ENCODE measurements at places on chromosomes 12 and 14.

DNA sequence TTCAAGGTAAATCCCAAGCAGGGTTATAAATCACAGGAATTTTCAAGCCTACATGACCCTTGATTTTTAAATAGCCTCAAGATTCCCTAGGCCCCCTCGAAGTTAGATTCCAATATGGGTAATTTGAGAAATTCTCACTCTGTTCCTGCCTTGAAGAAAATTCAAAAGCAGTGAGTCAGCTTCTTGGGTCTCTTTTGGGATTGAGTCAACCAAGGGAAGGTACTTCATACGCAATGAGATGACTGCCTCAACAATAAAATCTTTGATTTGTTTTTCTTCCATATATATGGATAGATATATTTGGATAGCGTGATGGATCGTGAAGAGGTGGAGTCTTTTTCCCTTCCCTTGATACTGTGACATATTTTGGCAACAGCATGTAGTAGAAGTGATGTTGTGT lies 180.4 kb upstream of the ATP2B1 start:
- peak; percentile 24 for DNase-seq

- no peak for DNase-seq
Measured at GRCh38 chr12:129366656-129367055, 513.4 kb downstream of the GLT1D1 start.

DNA sequence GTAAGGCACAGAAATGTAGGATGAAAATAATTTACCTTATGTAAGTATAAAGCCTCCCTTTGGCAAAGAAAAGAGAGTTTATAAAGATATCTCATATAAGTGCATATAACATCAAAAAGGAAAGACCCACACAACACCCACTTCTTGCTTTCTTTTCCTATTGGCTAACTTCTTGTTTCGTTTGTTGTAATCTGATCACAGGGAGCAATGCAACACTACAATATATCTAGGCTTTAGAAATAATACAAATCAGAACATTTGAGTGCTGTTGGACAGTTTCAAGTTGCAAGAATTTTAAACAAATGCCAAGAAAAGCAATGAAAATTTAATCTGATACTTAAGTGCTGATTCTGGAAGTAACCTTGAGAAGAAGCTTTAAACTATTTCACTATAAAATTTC lies 1.3 kb downstream of the FGD6 start:
- no peak for DNase-seq

DNA sequence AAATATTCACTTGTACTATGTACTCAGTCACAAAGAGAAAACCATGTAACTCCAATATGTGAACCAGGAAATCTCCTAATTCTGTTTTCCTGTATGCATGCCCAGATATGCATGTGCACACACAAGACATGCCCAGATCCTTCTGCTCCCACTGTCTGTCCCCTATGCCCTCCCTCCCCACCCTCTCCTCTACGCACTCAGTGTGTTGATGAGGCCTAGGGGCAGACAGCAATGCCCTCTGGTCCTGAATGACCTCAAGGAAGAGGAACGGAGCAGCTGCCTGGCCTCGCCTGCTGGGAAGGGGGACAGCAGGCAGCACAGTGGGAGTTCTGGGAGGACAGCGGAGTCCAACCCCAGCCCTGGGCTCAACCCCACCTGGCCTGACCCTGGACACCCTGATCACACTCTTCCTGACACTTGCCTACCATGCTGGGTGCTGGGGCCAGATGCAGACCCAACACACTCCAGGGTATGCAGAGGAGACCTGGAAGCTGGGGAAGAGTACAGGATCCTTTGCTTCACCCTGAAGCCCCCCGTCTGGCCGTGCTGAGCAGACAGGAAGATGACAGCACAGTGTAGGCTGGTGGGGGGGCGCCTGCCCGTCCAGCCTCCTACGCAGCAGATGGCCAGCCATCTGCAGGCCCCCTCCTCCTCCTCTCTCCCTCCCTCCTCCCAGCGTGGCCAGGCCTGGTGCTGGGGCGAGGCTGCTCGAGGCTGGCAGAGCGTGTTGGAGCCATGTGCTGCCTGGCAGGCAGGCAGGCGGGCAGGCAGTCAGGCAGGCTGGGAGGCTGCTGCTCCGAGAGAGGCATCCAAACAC lies 106.6 kb upstream of the NCOR2 start:
- DNase-seq, result no peak

DNA sequence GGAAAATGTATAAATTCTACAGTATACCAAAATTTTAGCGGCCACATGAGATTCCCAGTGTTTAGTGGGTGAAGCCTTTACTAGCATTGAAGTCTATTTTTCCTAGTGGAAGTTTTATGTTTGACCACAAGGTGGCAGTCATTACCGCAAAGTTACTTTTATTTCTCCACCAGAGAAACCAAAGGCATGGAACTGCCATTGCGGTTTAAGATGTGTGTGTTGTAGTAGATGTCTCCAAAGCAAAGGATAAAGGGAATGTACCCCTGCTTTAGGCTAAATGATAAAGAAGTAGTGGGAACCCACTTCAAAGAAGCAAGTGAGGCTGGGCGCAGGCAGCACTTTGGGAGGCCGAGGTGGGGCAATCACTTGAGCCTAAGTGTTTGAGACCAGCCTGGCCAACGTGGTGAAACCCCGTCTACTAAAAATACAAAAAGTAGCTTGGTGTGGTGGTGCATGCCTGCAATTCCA lies 140.5 kb downstream of the PRKCH start:
- peak; percentile 98 for DNase-seq

DNA sequence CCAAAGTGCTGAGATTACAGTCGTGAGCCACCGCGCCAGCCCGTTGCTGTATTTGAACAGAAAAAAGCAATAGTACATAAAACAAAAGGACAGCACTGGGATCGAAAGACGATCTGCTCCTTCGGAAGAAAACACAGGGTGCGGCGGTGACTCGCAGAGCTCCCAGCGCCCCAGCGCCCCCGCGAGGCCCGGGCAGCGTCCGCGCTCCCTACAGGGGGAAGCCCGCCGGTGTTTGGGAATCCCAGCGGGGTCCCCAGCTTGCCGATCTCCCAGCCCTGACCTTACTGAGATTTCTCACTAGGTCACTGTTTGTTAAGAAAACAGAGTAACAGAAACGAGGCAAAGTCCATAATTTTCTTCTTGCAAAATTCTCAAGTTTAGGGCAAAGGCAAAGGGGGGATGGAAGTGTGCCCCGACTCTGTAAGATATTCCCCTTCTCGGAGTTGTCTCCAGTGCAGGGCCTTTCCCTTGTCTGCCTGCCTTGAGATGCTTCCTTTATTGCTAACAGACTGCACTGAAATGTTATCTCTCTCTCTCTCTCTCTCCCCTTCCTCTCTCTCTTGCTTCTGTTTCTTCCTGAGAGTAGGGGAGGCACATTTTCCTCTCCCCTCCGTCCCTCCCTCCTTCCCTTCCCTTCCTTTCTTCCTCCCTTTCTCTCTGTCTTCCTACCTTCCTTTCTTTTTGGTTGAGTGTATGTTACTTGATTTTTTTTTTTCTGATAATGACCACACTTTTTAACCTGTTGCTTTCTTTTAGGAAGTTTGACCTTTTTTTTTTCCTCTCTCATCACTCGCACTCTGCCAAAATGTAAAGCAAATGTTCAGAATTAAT lies 91.9 kb downstream of the TMEM30B start:
- DNase-seq, result peak; percentile 91

GRCh38 chr14:79834868-79835267 lies 376.4 kb downstream of the DIO2 start:
- DNase-seq, result no peak

GRCh38 chr14:102020058-102020971 lies 55.9 kb downstream of the DYNC1H1 start:
- peak; percentile 51 for DNase-seq

DNA sequence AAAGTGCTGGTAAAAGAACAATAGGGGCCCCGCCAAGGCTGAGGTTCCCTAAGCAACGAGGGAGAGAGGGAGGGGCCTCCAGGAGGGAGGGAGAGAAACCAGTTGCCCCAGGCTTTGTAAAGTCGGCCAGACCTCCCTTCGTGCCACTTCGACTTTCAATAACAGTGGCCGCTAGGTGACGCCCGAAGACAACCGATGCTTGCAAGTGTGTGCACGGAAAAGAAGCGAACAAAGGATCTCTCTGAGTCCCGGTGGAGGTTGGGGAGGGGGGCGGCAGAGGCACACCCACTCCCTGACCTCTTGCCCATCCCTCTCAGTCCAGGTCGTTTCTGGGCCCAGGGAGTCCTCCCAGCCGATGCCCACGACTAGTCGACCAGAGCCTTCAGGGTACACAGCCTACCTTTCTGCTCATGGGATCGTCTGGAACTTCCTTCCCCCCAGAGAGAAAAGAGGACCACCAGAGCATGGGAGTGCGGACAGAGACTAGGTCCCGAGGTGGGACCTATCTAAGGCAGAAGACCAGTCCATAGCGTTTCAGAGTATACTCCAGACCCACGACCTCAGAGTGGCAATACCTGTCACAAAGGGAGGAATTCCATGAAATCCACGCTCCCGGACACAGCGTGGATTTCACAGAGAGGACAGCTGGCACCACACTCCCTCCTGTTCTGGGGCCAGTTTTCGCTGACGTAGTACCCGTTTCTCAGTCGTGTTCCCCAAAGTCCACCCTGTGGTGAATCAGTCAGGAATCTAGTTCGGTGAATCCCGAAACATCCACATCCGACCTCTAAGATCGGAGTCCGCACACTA lies 262.7 kb upstream of the ALG10B start:
- no peak for DNase-seq

DNA sequence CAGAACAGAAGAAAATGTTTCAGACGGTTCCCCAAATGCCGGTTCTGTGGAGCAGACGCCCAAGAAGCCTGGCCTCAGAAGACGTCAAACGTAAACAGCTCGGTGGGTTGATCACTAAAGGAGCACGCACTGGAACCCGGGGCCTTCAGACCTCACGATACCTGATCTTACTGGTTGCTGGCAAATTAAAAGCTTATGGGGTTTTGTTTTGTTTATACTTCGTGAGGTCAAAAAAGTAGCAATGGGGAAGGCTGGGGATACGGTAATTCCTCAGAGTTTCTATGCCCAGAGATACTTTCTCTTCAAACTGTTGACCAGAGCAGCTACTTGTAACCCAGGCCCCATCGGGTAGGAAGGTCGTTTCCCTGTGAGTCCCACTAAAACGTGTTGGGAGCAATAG lies 1.7 kb downstream of the CDKN1B start:
- no peak for DNase-seq

- no peak for DNase-seq
Measured at GRCh38 chr14:77612011-77612620, 4.3 kb downstream of the SPTLC2 start.

GRCh38 chr14:35347323-35348043 lies 55.3 kb downstream of the PSMA6 start:
- no peak for DNase-seq

DNA sequence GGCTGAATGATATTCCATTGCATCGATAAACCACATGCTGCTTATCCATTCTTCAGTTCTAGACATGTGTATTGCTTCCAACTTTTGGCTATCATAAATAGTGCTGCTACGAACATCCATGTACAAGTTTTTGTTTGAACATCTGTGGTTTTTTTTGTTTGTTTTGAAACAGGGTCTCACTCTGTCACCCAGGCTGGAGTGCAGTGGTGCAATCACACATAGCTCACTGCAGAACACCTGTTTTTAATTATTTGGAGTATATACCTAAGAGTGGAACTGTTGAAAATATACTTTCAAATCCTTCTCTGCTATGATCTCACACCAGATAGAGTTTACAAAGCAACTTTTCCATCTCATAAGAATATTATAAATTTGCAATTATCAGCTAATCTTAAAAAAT lies 124.2 kb downstream of the TTC7B start:
- no peak for DNase-seq

DNA sequence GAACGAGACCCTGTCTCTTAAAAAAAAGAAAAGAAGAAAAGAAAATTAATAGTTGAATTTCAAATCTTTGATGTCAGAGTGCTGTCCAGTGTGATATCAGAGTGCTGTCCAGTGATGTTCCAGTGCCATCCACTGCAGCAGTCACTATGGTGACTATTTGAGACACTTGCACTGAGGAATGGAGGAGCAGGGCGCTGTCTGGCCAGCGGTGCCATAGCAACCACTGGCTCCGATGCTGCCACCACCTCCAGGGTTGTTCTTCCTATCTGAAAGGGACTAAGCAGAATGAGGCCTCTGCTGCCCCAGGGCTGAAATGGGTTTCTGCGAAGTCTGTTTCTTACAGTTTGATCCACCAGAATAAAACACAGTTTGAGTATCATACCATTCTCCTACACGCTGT lies 272.9 kb downstream of the NUAK1 start:
- no peak for DNase-seq
